Stimulated activated CD8-positive, alpha-beta memory T cell treated with anti-CD3 and anti-CD28 coated beads, Interleukin-2, amount 100 ng/mL, for 1 hour (primary cell): ENCODE measurements at places on chromosomes 6 and 20.

- no peak for DNase-seq
Observed at GRCh38 chr6:77474286-77474956, 11.1 kb upstream of the HTR1B start.

DNA sequence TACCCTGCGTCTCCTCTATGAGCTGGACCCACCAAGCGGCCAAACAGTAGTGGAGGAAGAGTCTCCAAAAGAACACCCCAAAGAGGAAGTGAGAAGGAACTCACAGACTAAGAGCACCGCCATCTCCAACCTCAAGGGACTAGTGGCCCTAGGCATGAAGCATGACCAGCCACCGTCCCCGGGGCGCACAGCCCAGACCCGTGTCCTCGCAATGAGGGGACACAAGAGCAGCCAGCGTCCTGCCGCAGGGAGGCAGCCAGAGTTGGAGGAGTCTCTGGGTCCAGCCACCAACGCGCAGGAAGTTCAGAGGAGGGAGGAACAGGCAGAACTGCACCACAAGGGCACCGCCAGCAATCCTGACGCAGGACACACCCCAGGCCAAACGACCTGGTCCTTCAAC, 72.6 kb downstream of the TAF4 start:
- no peak for DNase-seq

- DNase-seq, result no peak
Observed at GRCh38 chr20:45935416-45936046, 1.0 kb downstream of the PCIF1 start.

DNA sequence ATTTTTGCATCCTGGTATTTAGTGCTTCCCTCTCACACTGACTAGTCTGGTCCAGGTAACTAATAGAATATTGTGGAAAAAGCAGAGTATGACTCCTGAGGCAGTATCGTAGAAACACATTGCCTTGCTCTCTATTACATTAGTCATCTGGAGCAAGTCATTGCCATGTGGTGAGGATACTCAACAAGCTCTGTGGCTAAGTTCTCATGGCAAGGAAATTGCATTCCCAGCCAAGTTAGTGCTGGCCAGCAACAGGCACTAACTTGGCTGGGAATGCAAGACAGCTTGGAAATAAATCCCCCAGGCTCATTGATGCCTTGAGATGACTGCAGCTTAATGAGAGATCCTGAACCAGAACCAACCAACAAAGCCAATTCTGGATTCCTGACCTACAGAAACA, 39.7 kb upstream of the HTR1B start:
- DNase-seq, result no peak

DNA sequence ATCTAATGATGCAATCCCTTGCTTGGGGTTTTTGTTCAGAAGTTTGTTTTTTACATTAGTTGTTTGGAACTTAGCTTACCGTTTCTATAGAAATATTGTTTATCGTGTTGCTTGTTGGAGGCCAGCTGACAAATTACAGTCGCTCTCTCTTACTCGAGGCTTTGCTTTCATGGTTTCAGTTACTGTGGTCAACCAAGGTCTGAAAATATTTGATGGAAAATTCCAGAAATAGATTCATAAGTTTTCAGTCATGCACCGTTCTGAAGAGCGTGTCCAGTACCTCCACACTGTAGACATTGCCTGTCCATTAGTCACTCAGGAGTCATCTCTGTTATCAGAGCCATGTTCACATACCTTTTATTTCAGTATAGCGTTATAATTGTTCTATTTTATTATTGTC, 47.9 kb downstream of the DEK start:
- no peak for DNase-seq

DNA sequence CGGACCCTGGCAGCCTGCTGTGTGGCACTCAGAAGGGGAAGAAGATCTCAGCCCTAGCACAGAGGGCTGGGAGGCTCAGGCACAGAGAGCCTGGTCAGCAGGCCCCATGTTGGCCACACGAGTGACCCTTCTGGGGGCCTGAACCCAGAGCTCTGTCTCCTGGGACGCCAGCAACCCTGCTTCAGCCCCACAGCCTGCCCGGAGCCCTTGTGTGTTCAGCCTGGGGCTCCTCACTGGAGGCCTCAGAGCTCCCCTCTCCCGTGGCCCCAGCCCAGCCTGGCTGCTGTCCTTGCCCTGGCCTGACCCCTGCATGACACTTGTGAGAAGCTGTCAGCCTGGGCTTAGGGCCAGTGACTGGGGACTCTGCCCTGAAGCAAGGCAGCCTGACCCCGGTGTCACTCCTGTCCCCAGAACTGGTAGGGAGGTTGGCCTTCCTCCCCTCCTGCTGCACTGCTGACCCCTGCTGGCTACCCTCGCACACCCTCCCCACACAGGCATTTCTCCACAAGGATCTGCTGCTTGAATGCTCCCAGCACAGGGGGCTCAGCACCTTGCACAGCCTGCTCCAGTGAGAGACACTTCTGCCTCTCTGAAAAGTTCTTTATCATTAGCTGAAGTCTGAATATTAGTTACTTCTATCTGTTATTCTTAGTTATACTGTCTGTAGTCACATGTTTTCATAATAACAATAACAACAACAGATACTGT, 15.4 kb upstream of the IP6K3 start:
- no peak for DNase-seq

DNA sequence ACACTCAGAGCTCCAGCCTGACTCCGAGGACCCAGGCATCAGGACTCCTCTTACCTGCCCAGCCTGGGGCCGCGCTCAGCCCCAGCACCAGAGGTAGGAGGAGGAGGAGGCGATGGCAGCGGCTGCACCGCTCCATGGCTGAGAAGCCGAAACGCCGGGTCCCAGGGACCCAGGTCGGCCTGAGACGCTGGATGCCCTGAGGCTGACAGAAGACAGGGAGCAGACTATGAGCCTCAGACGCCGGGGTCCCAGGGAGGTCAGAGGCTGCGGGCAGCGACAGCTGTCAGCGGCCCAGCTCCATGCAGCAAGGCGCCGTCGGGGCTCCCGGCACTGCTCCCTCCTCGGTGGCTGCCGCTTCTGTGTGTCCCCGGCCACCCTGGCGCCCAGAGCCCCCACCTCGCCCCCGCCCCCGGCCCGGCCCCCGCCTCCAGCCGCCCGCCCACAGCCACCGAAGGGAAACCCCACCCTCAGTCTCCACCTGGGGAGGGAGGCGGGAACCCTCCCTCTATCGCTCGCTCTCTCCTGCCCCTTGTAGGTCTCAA, at the start of gene COL11A2:
TSS of gene COL11A2 (minus strand) at position 363 of the 542 bp plus-strand sequence. CDS start at position 136, 227 bp downstream.
- no peak for DNase-seq

DNA sequence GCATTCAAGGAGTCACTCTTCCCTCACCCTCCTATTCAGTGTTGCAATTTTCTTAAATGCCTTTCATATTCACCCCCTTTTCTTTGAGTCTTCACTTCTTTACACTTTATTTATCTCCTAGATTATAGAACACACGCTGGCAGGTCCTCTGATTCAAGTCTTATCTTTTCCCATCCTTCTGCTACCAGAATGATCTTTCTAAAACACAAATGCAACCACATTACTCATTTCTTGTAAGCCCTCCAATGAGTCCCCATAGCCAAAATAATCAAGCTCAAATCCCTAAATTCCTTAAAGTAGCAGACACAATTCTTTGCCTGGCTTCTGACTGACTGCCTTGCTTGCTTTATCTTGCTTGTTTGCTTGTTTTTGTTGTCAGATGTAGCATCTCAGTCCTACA, 920.0 kb downstream of the TFAP2A start:
- DNase-seq, result no peak

- no peak for DNase-seq
Observed at GRCh38 chr20:19560881-19561480, 197.1 kb upstream of the RIN2 start.

DNA sequence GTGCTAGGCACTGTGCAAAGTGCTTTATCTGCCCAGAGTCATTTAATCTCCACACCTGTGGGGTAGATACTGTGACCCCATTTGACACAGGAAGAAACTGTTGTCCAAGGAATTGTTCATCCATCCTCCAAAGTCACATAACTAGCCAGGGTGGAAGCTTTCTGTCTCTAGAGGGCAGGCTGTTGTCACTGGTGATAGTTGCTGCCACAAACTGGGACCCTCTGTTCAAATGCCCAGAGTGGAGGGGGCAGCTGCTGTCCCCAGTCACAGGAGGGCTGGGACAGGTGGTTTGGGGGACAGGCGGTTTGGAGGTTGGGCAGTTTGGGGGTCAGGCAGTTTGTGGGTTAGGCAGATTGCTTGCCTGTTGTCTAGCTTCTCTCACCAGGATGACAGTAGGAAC, 16.1 kb upstream of the TMEM242 start:
- no peak for DNase-seq

DNA sequence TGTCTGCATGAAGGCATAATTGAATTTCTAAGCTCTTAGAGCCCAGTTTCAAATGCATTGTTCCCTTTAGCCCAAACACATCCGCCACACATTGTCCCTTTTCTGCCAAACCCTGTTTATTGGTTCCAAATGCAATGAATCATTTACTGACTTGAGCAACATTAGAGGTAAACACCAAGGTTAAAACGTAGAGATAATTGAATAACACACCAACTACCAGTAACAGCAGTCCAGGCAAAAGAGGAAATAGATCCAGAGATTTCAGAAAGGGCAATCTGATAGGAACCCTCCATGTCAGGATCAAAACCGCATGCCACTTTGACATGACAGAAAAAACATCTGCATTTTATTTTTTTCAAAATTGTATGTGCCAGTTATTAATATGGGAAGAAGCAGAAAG, 114.8 kb downstream of the PKHD1 start:
- DNase-seq, result no peak

- no peak for DNase-seq
Observed at GRCh38 chr6:35415065-35415891, 36.9 kb upstream of the FANCE start.

DNA sequence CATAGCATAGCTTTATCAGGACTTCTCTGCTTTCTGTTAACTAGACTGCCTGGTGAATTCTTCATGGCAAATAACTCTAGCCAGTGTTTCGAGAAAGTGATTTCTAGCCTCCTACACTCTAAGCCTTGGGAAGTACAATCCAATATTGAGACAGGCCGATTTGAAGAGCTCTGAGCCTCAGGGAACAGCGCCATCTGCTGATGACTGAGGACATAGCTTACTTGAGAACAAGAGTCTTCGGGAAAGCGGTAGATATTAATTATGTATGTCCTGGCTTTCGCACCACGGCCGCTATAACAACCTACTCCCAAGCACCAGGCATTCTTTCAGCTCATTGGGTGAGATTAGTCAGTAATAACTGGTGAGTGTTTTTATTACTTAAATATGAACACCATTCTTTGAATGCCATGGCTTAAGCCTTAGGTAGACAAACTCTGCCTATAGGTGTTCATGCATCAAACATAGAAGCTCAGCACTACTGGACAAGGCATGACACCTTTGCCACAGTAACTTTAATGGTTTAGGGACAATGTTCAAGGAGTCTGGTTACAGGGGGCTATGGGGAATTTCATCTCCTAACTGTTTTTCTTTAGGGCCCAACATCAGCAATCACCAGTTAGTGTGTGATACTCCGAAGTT, 518.6 kb downstream of the BMP2 start:
- no peak for DNase-seq

DNA sequence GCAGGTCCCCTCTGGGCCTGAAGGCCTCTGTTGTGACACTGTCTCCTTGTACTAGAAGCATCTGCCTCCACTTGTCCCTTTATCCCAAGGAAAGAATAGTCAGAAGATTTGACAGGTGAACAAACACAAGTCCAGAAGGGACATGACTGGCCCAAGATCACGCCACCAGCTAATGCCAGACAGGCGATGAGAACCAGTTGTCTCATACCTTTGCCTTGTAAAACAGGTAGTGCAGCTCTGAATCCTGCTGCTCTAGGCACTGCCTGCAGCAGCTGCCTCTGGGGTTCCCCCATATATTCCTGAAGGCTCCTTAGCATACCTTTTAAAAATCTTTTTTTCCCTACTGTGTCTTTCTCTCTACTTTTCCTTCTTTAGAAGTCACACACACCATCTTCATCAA, 25.0 kb downstream of the SCAND1 start:
- no peak for DNase-seq

GRCh38 chr6:56691814-56692213, 49.1 kb upstream of the DST start:
- DNase-seq, result no peak

GRCh38 chr6:130882370-130882769, 55.2 kb downstream of the SMLR1 start:
- no peak for DNase-seq

GRCh38 chr20:1241456-1241855, 15.6 kb downstream of the RAD21L1 start:
- DNase-seq, result no peak

DNA sequence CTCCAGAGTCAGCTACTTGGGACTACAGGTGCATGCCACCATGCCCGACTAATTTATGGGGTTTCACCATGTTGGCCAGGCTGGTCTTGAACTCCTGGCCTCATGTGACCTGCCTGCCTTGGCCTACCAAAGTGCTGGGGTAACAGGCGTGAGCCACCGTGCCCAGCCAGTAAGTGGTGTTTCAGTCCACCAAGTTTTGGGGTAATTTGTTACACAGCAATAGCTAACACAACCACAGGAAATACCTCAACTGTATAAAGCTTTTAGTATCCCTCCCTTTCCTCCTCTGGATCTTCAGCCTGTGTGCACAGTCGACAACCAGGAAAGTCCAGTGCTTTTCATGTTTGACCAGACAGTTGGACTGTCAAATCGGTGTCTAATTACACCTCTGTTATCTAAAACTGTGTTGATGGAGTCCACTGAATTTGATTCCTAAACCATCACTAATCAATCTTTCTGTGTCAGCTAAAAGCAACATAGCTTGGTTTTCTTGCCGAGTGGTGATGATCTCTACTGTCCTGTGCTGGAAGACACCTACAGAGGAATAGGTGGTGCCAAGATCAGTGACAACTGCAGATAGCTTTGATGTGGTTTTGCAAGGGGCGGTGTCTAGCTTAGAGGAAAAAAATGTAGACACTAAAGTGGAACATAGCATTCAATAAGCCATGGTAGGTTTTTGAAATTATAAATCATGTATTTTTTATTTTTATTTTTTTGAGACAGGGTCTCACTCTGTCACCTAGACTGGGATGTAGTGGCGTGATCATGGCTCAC, 22.2 kb upstream of the ZBTB2 start:
- peak; percentile 34 for DNase-seq

DNA sequence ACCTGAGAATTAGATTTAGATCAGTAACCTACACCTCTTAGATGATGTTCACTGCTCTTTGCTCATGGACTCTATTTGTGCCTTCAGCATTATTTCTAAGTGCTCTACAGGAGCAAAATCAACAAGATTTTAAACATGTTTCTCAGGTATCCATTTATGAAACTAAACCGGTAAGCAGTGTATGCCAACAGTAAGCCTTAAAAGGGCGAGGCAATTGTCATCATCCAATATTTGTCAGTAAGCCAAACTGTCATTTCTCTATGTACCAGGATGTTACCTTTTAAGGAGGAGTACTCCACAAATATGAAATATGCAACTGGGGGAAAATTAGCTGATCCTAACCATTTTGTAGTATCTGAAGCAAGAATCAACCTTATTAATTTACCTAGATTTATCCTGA, 69.6 kb upstream of the ZNF184 start:
- DNase-seq, result no peak
